ENCODE measurements at places on chromosomes 4 and X.

GRCh38 chr4:54308110-54308509 lies 79.0 kb downstream of the PDGFRA start:
- DNase-seq = no peak

DNA sequence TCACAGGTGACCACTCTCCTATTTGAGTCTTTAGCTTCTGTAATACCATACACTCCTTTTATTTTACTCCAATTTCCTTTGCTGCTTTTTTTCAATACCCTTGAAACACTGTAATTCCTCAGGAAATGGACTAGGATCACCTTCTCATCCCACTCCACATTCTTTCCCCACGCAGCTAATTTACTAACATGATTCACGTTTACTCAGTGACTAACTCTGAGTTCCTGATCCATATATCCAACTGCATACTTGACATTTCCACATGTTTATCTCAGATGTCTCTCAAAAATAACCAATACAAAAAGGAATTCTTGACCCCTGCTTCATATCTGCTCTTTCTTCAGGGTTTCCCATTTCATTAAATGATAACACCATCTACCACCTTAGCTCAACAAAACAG lies 19.9 kb downstream of the RPS6KA6 start:
- DNase-seq = peak; percentile 52

GRCh38 chr4:85607624-85608023 lies 132.7 kb downstream of the ARHGAP24 start:
- DNase-seq = peak; percentile 78

- no peak for DNase-seq
These were observed 7.7 kb downstream of the TLR7 start for GRCh38 chrX:12874581-12874980.

- DNase-seq = no peak
These were observed 55.3 kb upstream of the VCX start for GRCh38 chrX:7787714-7788113.

GRCh38 chr4:110442309-110442708 lies 33.6 kb upstream of the ENPEP start:
- no peak for DNase-seq

DNA sequence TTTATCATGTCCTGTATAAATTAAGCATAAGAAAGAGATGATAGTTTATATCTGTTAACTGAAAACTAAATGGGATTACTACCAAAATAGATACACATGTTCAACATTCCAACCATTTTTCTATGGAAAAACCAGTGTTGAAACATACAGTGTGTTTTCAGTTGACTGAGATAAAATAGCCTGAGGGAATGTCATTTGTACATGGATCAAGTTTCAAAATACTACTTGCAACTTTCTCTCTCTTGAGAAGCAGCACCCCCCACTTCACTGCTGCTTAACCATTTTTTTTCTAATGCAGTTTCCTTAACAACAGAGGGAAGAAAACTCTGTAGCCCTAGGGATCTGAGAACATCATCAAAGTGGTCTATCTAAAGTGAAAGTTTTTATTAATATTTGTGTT lies 70.8 kb downstream of the NPNT start:
- no peak for DNase-seq

- DNase-seq = no peak
These were observed 361.2 kb downstream of the BCOR start for GRCh38 chrX:39736216-39737211.

DNA sequence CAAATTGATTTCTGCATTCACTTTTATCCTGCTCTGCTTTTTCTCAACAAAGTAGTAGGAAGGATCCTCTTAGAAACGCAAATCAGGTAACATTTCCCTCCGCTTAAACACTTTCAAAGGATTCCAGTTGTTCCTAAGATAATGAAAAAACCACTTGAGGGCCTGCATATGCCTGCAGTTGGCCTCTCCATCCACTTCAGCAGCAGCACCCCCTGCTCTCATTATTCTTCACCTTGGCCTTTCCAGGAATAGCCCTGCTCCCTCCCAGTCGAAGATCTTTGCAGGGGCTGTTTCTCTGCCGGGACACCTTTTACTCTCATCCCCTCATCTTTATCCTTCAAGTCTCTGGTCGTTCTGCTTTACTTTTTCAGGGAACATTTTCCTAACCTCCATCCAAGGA lies 314.0 kb downstream of the INPP4B start:
- no peak for DNase-seq

GRCh38 chrX:77814210-77814609 lies 28.2 kb upstream of the ATRX start:
- no peak for DNase-seq

- no peak for DNase-seq
These were observed 3.0 kb downstream of the FAM184B start for GRCh38 chr4:17778431-17778830.

DNA sequence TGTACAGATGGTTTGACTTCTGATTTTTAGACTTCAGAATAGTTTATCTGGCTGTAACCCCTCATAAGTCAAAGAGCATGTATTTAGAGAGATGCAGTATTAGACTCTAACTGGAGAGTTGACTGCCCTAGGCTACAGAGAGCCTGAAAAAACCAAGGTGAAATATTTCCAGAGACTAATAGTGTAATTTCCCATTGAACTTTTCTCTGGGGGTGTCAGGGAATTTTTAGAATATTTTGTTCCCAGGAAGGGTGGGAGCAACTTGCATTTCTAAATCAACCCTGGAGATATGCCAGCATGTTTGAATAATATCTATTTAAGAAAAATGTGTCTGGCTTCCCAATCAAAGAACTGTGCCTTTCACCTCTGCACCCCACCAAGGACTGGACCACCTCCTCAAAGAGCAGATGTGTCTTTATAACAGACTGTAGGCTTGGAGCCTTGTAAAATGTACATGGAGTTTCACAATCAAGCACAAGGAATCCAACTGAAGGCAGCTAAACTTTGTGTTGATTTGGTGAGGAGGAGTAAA lies 2.0 kb downstream of the ANXA3 start:
- DNase-seq = no peak

- DNase-seq = peak; percentile 95
These were observed 82.9 kb downstream of the STOX2 start for GRCh38 chr4:183987987-183988392.

GRCh38 chrX:119190831-119191230 lies 45.3 kb upstream of the PGRMC1 start:
- DNase-seq = no peak

DNA sequence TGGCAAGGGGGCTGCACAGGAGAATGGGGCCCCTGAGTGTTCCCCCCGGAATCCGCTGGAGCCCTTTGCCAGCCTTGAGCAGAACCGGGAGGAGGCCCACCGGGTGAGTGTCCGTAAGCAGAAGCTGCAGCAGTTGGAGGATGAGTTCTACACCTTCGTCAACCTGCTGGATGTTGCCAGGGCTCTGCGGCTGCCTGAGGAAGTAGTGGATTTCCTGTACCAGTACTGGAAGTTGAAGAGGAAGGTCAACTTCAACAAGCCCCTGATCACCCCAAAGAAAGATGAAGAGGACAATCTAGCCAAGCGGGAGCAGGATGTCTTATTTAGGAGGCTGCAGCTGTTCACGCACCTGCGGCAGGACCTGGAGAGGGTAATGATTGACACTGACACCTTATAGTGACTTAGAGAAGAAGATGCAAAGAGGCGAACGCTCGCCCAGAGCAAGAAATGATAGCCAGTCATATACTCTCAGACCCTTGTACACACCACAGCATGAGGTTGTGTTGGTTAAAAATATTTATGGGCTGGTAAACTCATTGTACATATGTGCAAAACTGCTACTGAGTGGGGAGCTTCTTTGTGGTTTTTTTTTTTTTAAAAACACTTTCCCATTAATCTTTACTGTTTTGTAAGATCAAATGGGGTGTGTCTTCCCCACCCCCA lies 52.5 kb downstream of the JADE1 start:
- no peak for DNase-seq

DNA sequence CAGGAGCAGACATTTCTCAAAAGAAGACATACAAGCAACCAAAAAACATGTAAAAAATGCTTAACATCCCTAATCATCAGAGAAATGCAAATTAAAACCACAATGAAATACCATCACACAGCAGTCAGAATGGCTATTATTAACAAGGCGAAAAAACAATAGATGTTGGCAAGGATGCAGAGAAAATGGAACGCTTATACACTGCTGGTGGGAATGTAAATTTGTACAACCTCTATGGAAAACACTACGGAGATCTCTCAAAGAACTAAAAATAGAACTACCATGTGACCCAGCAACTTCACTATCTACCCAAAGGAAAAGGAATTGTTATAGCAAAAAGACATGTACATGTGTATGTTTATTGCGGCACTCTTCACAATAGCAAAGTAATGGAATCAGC lies 71.5 kb downstream of the PPP4R3C start:
- DNase-seq = no peak

DNA sequence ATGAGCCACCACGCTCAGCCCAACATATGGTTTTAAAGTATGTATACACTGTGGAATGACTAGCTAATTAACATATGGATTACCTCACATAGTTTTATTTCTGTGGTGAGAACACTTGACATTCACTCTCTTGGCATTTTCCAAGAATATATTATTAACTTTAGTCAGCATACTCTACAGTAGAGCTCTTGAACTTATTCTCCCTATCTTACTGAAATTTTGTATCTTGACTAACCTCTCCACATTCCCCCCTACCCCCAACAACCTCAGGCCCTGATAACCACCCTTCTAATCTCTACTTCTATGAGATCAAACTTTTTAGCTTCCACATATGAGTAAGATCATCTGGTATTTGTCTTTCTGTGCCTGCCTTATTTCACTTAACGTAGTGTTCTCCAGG lies 38.6 kb upstream of the AGA start:
- no peak for DNase-seq

DNA sequence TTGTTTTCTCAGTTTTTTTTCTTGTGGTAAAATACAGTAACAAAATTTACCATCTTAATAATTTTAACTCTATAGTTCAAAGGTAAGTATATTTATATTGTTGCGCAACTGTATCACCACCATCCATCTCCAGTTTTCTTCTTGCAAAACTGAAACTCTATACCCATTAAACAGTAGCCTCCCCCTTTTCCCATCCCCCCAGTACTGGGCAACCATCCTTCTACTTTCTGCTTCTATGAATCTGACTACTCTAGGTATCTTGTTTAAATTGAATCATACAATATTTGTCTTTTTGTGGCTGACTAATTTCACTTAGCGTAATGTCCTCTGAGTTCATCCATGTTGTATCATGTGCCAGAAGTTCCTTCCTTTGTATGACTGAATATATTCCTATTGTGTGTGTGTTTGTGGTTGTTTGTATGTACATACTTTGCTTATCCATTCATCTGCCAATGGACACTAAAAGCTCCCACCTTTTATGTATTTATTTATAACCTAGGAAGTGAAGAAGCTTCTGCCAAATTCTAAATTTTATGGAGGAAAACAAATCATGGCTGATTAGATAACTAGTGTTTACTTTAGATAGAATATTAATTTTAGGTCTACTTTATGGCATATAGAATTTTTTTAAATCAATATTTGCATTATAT lies 10.0 kb downstream of the ABHD18 start:
- DNase-seq = peak; percentile 70

GRCh38 chrX:16258882-16259281 lies 91.6 kb downstream of the MAGEB17 start:
- DNase-seq = no peak
